ENCODE measurements at places on chromosomes 2 and 18.

GRCh38 chr18:75257605-75258004 lies 47.0 kb downstream of the TSHZ1 start:
- DNase-seq, result no peak

GRCh38 chr2:169525434-169525833 lies 15.9 kb downstream of the KLHL41 start:
- no peak for DNase-seq

DNA sequence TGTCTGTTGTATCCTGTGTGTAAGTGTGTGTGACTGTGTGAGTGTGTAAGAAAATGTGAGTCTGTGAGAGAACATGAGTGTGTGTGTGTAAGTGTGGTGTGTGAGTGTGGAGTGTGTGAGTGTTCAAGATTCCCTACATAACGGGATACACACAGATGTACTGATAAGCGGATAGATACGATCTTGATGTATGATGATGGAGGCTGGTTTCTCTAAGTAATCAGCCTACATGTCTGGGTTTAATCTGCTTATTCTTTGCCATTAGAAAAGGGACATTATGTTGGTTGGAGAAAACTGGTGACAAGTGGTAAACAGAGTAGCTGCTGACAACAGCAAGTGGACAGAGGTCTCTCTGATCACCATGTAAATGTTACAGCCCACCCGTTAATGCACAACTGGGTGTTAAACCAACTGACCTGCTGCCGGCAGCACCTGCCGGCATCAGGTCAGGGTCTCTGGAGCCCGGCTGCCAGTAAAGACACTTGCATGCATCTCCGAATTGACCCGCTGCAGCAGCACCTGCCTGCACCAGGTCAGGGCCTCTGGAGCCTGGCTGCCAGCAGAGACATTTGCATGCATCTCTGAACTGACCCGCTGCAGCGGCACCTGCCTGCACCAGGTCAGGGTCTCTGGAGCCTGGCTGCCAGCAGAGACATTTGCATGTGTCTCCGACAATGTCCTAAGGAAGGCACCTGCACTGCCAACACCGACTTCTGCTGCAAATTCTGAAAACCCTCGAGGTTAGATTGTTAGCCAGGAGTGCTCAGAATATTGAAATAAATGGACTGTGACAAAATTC lies 87.5 kb downstream of the MBP start:
- DNase-seq, result no peak

DNA sequence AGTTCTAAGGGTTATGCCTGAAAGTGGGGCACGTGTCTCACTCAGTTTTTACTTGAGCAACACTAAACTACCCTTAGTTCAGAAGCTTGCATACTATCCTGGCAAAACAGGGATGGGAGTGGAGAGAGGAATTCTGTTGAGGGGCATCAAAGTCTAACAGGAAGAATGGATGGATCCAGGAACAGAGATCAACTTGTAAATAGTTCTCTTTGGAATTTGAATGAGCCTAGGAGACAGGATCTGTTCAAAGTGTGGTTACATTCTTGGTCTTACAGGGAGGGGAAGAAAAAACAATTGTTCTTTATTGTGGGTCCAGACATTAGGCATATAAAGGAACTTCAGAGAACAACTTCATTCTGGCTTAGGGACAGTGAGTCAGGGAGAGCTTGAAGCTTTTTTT lies 560.2 kb downstream of the CNTNAP5 start:
- DNase-seq, result no peak

- no peak for DNase-seq
These were observed 49.9 kb downstream of the CD8B2 start for GRCh38 chr2:106537047-106537446.

DNA sequence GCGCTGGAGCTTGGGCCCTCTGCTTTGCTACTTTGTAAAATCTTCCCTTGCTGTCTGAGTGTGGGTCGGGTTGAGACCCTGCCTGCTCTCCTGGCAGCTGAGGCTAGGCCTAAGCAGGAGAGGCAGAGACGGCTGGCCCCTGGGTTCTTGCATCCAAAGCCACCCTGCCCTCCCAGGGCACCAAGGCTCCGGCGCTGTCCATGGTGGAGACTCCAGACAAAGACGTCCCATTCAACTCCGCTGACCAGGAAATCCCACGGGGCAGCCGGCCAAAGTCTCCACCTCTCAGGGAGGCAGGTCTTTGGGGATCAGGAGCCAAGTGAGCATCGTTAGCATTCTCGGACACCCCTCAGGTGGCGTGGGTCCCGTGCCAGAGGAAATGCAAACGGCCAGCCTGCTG lies 2.6 kb upstream of the PRLH start:
- no peak for DNase-seq

DNA sequence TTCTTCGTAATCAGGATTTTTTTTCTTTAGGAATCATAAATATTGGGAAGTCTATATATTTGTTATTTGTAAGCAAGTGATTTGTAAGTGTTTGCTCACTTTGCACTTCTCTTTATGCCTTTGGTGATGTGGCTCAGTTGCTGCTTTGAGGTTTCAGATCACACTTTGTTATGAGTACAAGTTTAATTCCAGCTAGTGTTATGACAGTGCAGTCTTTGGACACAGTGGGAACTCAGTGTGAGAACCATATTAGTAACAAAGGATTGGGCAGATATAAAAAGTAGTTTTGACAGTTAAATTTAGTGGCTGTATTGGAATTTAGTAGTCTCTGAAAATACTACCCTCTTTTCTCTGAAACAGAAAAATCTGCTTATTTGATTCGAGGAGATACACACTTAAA lies 67.7 kb downstream of the ABI2 start:
- DNase-seq, result no peak

GRCh38 chr2:43225788-43226557 lies 433 bp downstream of the ZFP36L2 start:
- peak; percentile 85 for DNase-seq

DNA sequence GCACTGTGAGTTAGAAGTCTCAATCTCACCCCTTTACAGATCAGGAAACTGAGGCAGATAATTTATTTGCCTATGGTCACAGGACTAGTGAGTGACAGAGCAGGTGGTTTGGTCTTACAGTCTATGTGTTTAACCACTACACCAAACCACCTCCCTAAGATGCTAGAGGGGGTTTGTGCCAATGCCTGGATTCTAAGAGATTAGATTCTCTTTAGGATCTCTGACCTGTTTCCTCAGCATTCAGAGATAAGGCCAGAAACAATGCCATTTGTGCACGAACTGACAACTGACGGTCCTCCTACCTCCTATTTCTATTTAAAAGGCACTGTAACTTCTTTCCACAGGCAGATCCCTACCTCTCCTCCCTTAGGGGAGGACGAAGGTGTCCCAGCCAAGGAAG lies 2.3 kb upstream of the SLC20A1 start:
- peak; percentile 75 for DNase-seq

DNA sequence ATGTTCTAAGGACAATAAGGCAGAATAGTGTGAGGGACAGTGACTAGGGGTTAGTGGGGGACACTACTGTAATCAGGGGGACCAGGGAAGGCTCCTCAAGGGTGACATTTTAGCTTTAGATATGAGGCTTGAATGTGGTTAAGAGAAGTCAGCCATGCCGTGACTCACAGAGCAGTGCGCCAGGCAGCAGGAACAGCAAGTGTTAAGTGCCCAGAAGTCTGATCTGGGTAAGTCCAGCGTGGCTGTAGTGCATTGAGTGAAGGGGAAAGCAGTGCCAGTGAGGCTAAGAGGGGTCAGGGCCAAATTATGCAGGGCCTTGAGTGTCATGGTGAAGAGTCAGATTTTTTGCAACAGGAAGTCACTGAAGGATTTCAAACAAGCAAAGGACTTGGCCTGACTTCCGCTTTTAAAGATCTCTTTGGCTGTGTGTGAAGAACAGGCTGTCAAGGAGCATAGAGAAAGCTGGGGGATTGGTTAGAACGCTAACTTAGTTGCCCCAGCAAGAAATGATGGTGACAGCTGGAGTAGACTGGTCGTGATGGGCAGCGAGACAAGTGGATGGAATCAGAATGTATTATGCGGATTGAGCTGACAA lies 151.5 kb downstream of the MSH2 start:
- DNase-seq, result no peak

DNA sequence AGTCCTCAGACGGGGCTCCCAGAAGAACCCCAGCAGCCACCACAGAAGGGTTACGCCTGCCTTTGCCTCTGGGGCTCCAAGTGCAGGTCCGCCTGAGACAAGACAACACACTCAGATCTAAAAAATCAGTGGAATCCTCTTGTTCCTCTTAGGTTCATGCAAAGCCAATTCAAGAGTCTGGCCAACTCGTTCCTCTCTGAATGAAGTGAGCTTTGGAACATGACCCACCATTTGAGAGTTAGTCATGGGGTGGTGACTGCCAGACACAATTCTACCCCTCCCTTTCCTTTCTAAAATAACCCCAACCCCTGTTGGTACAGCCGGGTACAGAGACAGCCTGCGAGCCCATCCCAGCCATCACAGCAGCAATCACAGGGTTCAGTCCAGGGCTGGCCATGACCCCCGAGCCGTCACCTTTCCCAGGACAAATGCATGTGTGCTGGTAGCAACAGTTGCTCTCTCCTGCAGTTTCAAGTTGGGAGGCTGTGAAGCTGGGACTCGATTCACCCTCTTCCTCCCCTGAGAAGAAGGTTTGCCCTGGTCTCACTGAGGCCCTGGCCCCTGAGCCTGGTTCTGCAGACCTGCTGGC lies 183.1 kb upstream of the SH3BP4 start:
- DNase-seq, result no peak

Measured in erythroblast (primary cell).